ENCODE measurements at places on chromosomes 16 and 17. TPM values are rescaled to one million over a fixed set of nuclear protein-coding genes. Genes with fewer than 3 reads are reported as not detected.

The NPIPA3 gene
- total RNA-seq = not detected

The DHX58 gene
- total RNA-seq = 9.9 TPM

The CCDC92B gene
- total RNA-seq = not detected

The TBC1D3H gene
- total RNA-seq = not detected

The SRL gene
- 0.29 TPM for total RNA-seq

The CNGB1 gene
- not detected for total RNA-seq

The HSDL1 gene
- 12.4 TPM for total RNA-seq

All from myometrial cell (primary cell).